Central memory CD8-positive, alpha-beta T cell (primary cell): ENCODE measurements at places on chromosomes 7 and 10.

DNA sequence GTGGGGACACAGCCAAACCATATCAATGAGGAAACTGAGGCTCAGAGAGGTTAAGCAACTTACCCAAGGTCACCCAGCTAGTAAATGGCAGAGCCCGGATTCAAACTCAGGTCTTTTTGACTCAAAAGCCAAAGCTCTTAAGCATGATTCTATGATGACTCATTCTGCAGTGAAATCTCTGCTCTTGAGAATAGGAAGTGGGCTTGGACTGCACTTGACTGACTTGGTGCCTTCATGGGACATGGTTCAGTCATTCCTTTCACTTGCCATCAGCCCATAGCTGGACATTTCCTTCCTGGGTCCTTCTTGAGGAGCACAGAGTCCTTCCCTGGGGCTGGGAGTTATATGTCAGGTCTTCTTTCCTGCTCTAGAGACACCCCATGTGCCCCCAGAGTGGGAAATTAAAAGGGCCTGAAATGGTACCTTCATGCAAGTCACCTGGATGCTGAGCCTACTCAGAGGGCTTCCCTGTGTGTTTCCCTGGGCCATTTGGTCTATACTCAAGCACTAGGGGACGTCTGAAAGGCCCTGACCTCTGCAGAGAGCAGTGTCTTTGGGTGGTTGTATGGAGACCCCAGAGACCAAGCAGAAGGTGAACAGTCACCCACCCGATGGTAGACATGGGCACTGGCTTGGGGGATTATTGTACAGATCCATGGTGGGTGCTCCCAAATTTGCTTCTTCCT, 62.4 kb upstream of the SDK1 start:
- DNase-seq: no peak

GRCh38 chr7:30038196-30038980, 10.2 kb downstream of the PLEKHA8 start:
- no peak for DNase-seq

- no peak for DNase-seq
These were observed 648.5 kb upstream of the NRP1 start for GRCh38 chr10:33982995-33983394.

GRCh38 chr10:58704671-58705141, 192.0 kb downstream of the BICC1 start:
- no peak for DNase-seq

- no peak for DNase-seq
These were observed 121.1 kb downstream of the BBS9 start for GRCh38 chr7:33250421-33250871.

DNA sequence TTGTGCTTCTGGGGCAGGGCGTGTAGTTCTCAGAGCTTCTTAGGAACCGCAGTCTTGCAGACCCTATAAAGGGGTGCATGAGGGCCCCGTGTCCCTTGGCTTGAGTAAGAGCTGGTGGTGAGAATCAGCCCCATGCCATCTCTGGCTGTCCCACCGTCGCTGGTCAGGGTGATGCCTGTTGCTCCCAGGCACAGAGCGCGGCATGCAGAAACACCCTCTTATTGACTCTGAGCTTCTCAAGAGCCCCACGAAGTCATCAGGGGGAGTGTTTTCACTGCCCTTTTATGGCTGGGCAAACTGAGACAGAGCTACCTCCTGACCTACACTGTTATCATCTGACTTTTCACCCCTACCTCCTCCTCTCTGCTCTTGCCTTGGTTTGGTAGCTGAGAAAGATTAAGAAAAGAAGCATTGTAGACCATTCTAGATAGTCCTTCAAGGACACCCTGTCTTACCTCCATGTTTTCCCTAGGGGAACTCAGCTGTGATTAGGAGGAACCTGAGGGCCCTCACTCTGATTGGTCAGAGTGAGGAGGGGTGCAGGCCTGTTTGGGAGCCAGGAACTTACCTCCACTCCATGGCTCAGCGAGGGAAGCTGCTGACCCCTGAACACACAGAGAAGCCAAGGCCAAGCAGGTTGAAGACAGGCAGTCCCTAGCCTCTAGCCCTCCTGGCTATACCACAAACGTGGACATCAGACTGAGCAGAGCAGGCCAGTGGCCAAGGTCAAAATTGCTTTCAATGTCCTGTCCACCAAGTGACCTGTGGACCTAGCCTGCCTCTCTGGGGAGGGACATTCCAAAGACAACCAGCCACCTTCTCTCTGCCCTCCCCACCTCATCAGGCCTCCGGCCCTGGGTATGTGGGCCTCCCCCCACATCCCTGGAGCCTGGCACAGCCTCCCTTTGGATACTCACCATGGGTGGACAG, 17.6 kb downstream of the UNC5B start:
- no peak for DNase-seq

DNA sequence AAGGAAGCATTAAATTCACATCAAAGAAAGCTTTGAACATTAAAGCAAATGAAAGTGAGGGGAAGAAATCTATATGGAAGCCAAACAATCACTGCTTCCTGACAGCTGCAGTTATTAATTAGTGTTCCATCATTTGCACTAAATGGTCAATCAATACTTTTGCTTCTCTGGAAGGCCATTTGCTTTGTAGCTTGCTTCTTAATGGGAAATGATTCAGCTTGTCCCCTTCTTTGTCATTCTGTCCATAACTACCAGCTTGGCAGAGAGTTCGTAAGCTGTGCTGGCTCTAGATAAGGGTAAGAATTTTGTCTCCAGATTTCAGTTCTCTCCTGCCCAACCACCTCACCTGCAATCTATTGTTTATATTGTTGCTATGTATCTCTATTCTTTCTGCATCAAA, 596.6 kb downstream of the CNTNAP2 start:
- no peak for DNase-seq

DNA sequence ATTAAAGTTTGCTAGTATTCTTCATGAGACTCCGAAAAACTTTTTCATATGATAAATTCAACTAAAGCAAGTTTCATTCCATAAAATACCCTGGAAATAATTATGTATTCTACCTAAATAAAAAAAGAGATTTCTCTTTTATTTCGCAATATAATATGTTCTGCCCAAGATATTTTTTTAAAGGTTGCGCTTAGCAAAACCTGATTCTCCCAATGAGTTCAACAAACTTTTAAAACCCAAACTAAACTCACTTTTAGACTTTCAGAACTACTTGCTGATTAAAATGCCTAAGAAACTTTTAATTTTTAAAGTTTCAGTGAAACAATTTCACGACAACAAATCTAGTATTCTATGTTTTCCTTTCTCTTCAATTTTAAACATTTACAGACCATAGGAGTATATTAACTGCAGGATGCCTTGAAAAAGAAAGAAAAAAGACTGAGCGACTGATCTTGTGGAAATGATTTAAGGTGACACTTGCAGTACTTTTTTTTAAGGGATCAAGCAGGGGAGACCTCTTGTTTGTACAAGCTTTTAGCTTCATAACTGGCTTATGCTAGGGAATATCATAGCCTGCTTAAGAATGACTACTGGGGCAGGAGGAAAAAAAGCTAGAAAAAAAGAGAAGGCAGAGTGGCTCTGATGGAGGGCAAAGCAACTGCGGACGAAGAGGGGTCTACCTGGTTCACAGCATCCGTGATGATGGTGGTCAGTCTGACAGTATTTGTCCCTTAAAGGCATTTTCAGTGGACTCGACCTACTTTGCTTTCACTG, 1.5 kb downstream of the ZNF800 start:
- no peak for DNase-seq

- no peak for DNase-seq
These were observed 148.0 kb downstream of the HGF start for GRCh38 chr7:81621893-81622292.

GRCh38 chr7:101953248-101953819, 135.9 kb downstream of the CUX1 start:
- no peak for DNase-seq

GRCh38 chr7:101628522-101628921, 574 bp downstream of the MYL10 start:
- no peak for DNase-seq

- no peak for DNase-seq
These were observed 119.3 kb downstream of the SH3PXD2A start for GRCh38 chr10:103736044-103736443.

- no peak for DNase-seq
These were observed 652.8 kb downstream of the KCNMA1 start for GRCh38 chr10:76984559-76985443.

DNA sequence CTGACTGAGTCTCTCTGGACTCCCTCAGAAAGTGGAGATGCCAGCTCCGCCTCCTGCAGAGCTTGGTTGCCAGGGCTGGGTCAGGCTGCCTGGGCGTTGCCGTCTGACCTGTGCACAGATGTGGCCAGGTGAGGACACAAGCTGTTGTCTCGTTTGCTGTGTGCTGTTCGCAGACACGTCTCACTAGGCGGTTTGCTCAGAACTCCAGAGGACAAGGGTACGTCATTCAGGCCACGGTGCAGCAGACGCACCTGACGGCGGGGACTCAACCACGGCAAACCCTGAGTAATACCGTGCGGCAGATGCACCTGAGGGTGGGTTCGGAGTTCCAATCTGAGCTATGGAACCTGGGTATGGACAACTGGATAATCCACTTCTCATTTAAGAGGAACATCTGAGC, 11.7 kb downstream of the GPER1 start:
- DNase-seq: no peak

DNA sequence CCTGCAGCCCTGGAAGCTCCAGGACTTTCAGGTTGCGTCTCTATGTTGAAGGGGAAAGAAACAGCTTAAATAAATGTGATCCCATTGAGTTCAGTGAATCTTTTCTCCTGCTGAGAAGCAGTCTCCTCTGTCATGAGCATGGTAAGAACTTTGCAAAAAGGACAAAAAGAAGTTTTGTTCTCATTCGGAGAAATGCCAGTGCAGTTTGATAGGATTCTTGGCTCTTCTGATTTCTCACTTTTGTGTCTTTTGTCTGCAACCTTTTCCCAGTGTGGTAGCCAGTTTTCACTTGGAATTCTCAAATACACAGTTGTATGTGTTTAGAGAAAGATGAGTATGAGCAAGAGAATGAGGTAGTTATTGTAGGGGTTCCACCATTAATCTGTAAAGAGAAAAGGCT, 64.3 kb downstream of the AP3M1 start:
- no peak for DNase-seq
